ENCODE measurements at places on chromosomes 4 and X.

- DNase-seq = no peak
Measured at GRCh38 chrX:2712890-2713840, 22.1 kb downstream of the CD99 start.

GRCh38 chrX:134999469-134999868 is 8.7 kb downstream of the SMIM10 start:
- no peak for DNase-seq

DNA sequence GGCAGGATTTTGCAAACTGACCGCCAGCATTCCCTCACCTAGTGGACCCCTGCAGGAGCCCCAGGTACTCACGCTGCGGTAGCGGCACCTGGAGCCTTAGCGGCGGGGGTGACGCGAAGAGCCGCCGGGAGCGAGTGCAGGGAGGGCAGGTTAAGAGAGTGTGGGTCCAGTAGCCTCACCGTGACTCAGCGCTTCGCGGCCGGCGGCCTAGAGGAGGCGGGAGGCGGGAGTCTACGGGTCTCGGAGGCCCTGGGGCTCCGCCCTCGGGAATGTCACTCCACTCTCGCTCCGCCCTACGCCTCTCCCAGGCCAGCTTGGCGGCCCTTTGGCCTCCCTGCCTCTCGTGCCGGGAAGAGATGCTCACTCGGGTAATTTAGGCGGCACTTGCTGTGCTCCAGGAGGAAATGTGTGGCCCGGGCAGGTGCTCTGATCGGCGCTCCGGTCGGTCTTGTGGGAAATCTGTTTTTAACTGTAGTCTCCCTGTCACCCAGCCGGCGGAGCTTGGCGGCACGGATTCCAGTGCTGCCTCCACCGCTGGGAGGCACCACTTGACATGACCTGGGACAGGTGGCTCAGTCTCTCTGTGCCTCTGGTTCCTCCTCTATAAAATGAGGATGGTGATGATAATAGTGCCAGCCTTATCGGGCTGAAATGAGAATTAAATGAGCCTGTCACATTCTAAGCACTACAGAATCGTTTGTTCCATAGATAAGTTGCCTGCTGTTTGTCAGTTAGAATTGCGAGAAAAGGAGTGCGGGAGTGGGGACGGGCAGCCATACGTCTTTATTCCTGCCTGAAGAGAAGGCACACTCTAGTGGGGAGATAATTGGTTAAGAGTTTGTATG is at the start of gene PIR:
PIR (minus strand) TSS at position 216 of the 845 bp plus-strand sequence. CDS start 2,076 bp downstream, outside the sequence.
- peak; percentile 79 for DNase-seq

DNA sequence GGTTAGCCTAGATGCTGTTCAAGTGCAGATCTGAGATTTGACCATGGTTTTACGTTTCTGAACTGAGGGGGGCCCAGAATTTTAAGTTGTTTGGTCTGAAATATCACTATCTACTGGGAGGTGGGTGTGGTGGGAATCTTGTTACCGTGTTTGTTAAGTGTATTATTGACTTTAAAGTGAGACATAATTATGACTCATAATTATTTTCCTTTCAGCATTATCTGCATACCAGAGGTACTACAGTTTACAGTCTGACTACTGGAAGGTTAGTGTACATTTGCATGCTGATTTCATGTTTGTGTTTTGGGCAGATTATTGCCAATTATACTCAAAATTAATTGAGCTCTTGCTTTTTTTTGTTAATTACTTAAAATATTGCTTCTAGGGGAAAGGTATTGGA is 101.5 kb downstream of the KDM6A start:
- DNase-seq = no peak

DNA sequence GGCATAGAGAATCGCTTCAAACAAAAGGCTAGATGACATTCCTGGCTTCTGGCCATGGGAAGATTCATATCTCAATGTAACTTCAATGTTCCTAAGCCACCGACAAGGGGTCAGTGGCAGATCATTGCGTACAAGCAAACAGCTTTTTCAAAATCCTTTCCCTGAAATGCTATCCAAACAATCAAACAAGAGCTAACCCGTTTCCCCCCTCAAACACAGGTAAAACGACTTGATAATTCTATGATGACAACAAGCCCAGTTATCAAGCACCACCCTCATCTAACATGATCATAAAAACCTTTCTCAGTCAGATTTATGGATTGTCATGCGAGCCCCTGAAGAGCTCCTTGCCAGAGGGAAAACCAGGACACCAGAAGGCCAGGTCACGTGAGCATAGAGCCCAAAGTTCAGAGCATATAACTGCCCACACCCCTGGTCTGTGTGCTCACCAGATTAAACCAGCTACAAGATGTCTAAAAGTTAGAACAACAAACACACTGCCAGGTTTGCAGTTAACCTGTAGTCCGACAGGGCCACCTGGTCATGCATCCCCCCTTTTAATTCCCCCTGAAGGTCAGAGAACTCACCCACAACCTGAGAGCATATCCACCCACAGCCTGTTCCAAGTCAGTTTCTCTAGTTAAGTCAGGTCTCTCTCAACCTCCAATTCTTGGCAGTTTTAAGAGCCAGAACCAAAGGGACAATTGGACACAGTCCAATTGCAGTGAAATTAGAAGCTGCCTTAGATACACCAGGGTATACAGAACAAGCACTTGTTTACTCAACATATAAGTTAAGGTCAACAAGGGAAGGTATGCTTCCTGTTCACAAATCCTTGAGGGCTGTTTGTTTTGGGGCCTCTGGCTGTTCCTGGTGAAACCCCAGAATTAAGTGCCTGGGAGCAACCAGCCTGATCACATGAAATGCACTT is 248.1 kb upstream of the PPARGC1A start:
- no peak for DNase-seq

DNA sequence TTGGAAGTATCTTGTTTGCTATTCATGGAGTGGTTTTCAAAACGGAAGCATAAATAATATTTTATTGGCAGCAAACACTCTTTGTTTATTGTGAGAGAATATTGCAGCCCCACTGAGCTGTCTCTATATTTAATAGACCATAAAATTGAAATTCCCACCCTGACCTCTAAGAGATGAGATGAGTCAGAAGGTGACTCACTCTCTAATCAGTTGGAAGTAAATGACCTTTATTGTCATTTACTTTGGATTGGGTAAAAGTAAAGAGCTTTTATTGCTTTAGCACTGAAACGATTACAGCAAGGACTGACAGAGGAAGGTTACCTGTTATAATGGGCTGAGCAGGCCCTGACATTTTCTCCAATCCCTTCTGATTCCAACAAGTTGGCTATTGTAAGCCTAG is 55.0 kb downstream of the SYTL5 start:
- no peak for DNase-seq

- no peak for DNase-seq
Measured at GRCh38 chr4:39841894-39842293, 135.8 kb downstream of the PDS5A start.

DNA sequence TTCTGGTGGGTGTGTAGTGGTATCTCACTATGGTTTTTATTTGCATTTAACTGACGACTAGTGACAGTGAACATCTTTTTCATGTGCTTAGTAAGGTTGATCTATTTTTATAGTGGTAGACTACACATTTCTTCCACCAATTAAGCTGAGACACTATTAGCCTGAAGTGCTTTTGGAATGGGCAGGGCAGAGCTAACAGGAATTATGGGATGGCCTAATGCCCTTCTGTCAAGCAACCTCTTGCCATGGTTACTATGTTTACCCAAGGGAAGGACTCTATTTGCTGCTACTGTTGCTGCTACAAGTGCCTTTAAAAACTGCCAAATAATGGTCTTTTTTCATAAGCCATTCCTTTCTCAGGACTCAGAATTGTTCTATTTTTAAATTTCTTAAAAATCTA is 676.7 kb upstream of the ACTRT1 start:
- no peak for DNase-seq

DNA sequence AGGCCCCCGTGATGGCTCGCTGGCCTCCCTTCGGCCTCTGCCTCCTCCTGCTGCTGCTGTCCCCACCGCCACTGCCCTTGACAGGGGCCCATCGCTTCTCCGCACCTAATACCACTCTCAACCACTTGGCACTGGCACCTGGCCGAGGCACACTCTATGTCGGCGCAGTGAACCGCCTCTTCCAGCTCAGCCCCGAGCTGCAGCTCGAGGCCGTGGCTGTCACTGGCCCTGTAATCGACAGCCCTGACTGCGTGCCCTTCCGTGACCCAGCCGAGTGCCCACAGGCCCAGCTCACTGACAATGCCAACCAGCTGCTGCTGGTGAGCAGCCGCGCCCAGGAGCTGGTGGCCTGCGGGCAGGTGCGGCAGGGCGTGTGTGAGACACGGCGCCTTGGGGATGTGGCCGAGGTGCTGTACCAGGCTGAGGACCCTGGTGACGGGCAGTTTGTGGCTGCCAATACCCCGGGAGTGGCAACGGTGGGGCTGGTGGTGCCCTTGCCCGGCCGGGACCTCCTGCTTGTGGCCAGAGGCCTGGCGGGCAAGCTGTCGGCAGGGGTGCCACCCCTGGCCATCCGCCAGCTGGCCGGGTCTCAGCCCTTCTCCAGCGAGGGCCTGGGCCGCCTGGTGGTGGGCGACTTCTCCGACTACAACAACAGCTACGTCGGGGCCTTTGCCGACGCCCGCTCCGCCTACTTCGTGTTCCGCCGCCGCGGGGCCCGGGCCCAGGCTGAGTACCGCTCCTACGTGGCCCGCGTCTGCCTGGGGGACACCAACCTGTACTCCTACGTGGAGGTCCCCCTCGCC is 3.0 kb downstream of the PLXNB3 start:
- DNase-seq = no peak

DNA sequence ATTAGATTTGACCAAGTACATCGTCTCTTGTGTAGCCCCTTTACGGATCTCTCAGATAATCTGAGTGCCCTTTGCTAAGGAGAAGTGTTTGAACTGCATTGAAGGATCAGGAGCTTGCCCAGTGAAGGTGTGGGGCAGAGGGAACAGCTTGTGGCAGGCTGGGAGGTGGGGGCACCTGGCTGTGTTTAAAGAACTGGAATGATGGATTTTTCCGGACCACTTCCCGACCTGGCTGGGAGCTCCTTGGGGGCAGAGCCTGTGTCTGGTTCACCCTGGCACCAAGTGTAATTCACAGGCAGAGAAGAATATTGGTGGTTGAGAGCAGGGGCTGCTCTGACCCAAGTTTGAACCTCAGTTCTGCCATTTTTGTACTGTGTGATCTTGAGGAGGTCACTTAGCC is 18.5 kb downstream of the TBC1D14 start:
- no peak for DNase-seq

GRCh38 chr4:150943126-150943525 is 72.0 kb downstream of the LRBA start:
- DNase-seq = no peak

Measured in activated CD4-positive, alpha-beta T cell treated with anti-CD3 and anti-CD28 coated beads, Interleukin-2, amount 50 U/mL, for 48 hours (primary cell).